Activated naive CD4-positive, alpha-beta T cell (primary cell): ENCODE measurements at places on chromosomes 1 and 21.

GRCh38 chr1:112358798-112359408 is 37.1 kb upstream of the CTTNBP2NL start:
- DNase-seq = no peak

DNA sequence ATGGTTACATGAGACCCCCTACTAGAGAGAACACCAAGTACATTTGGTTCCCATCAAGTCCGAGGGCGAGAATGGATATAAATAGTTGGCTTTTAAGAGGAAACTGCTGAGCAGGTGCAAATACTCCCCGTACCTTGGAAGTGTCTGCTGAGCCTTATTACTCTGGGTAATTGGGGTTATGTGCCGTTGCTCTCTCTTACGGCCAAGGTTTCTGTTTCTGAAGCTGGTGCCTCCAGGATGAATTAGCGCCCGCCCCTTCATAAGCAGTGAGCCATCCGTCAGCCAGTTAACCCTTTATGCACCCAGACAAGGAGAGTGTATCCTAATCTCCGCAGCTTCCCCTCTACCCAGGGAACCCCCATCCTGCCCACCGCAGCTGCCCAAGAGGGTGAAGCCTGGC is 90.4 kb upstream of the AJAP1 start:
- no peak for DNase-seq

- no peak for DNase-seq
Observed at GRCh38 chr1:43039228-43040055, 80.8 kb upstream of the SLC2A1 start.

DNA sequence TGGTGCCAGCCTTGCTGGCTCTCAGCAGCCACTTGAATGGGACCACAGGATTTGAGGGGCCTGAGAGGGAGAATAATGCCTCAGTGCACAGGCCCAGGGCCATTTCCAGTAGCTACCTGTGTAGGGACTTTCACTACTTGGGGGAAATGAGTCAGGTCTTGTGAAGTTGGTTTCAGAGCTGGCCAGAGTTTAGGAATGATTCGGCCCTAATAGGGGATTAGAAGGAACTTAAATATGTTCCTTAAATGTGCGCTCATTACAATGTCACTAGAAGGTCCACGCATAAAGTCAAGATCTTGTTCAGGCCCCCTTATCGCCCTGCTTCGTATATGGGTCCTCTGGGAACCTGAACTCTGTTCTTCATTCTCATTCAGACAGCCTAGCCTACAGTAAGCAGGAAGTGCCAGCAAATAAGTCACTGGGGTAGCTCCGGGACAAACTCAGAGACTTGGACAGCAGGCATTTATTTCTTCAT is 5.6 kb upstream of the AKR1A1 start:
- no peak for DNase-seq

DNA sequence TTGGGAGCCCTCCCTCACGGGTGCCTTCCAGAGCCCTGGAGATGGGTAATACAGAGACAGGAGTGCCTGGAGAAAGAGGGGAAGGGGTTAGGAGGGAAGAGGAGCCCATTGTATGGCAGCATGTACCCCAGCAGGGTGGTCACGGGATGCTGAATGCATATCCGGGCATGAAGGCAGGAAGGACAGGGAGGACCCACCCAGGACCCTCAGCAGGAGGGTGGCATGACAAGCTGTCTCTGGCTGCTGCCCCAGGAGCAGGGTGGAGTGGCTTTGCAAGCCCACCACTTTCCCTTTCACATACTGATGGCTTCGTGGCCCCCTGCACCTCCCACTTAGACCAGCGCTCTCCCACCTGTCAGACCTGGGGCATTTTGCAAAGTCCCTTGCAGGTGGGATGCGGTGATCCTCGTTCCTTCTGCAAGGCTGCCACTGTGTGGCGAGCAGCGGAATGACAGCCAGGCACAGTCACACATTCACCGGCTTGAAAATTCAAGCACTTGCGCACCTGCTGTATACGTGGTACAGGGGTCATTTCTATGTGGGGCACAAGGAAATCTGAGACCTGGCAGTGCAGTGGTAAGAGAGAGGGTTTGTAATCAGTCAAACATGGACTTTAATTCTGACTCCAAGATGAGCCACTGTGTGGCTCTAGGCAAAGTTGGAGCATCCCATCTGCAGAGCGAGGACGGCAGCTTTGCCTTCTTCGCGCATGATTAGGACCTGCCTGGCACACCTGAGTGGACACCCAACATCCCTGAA is 53.2 kb upstream of the TMEM51 start:
- DNase-seq = peak; percentile 8

GRCh38 chr21:14229399-14229798 is 13.4 kb downstream of the RBM11 start:
- DNase-seq = no peak

GRCh38 chr21:16608209-16608830 is 878.5 kb downstream of the USP25 start:
- DNase-seq = no peak

- no peak for DNase-seq
Observed at GRCh38 chr1:206591696-206592095, 20.6 kb downstream of the EIF2D start.

- no peak for DNase-seq
Observed at GRCh38 chr1:107276247-107276646, 135.4 kb downstream of the NTNG1 start.

DNA sequence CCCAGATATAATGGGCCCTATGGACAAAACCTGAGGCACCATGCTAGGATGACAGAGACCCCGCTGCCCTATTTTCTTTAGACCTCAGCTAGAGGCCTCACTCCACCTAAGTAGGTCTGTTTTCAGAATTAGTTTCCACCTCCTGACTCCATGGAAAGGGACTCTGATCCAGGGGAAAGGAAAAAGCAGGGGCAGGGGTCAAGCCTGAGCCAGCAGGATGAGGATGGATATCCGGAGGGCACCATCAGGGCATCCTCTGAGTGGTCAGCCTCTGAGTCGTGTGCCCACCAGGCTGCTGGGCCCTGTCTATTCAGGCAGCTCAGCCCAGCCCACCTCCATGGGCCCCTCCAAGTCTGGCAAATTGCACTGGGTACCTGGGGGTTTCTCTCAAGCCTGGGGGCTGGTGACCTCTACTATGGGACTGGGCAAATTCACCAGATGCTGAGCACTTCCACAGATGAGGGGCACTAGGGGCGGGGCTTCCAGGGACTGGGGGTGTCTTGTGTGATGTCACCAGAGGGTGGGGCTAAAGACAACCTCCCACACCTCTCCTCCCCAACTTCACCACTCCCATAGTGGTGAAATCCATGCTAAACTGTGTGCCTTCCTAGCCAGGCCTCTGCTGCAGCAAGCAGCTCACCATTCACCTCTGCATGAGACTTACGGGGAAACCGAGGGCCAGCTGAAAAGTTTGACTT is 5.5 kb downstream of the PAQR7 start:
- no peak for DNase-seq

DNA sequence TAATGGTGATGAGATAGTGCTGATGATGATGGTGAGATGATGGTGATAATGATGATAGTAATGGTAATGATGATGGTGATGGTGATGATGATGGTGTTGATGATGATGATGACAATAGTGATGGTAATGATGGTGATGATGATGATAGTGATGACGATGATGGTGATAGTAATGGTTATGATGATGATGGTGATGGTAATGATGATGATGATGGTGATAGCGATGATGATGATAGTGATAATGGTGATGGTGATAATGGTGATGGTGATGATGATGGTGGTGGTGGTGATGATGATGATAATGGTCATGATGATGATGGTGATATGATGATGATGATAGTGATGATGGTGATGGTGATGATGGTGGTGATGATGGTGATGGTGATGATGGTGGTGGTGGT is 384.6 kb downstream of the MATN1 start:
- DNase-seq = no peak

GRCh38 chr1:46749921-46750404 is 31.0 kb upstream of the EFCAB14 start:
- DNase-seq = no peak

DNA sequence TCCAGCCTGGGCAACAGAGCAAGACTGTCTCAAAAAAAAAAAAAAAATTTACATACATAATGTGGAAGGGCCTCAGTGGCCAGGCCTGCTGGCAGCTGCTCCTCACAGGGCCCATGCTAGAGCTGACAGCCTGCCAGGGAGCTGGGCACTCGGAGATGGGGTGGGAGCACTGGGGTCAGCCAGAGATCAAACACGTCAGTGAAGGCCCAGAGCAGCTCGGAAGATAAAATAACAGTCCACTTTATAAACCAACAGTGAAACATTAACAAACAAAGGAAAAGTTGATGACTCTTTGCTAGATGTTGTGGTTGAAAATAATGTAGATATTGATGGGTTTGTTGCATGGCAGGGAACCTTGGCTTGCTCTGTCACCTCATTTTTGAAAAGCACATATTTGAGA is 42.7 kb downstream of the ATP5PF start:
- no peak for DNase-seq

DNA sequence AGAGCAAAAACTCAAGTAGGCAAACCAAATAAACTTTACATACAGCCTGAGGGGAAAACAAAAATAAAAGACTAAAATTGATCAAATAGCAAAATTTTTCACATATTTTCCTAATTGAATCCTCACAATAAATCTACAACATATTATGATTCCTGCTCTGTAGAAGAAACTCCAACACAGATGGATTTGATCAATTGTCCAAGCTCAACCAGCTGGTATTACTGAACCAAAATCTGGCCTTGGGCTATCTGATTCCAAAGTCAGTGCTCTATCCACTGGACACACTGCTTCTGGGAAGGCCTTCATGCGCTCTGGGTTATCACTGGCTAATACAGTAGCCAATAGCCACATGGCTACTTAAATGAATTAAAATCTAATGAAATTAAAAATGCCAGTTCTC is 39.3 kb downstream of the PCNX2 start:
- no peak for DNase-seq

DNA sequence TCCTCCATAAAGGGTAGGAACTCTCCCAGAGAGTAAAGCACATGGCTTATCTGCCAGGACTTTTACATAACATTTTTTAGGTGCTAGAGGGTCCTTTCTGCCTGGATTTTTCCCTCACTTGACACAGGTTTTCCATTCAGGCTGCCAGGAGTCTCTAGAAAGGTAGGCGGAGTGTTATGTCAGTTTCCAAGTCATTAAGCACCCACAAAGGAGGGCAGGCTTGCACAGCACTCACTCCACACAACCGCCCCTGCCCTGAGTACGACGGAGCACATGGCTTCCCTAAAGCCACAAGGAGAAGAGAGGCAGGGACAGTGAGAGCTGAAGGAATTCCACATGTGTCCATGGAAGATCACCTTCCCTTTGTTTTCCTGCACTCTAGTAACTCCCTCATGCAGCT is 55.7 kb downstream of the CAPZB start:
- DNase-seq = no peak

GRCh38 chr1:4602462-4603294 is 51.7 kb upstream of the AJAP1 start:
- no peak for DNase-seq

DNA sequence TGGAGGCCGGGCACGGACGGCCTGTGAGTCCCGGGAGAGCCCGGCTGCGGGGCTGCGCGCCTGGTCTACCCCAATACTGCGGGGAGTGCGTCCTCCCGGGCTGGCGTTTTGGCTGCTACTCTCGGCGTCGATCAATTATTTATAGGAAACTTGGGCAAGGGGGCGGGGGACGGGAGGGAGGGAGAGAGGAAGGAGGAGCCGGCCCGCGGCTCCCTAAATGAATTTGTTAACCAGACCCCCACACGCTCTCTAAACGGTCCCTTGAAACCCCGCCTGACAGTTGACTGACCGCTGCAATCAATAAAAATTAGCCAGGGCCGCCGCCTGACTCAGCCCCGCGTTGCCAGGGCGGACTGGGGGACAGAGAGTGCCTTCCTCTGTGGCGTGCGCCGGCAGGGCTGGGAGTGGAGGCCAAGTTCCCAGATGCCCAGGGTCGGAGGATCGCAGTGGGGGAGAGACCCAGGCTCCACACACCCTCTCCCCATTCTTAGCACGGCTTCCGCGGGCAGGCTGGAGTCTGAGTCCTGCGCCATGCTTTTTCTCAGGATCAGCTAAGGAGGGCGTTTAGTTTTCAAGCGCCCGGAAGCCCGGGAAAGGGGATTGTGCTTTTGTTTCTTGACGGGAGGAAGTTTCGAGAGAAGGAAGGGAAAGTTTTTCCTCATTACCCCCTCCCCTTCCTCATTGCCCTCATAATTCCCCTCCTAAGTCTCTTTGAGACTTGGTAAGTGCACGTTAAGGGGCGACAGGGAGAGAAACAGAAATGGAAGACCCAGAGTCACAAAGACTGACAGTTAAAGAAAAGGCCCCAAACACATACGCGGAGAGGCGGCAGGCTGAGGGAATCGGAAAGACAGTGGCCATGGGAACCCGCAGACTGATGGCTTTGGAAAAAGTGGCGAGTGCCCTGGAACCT is 6.2 kb downstream of the PAX7 start:
- no peak for DNase-seq

- DNase-seq = no peak
Observed at GRCh38 chr1:21869620-21870121, 57.6 kb downstream of the LDLRAD2 start.

DNA sequence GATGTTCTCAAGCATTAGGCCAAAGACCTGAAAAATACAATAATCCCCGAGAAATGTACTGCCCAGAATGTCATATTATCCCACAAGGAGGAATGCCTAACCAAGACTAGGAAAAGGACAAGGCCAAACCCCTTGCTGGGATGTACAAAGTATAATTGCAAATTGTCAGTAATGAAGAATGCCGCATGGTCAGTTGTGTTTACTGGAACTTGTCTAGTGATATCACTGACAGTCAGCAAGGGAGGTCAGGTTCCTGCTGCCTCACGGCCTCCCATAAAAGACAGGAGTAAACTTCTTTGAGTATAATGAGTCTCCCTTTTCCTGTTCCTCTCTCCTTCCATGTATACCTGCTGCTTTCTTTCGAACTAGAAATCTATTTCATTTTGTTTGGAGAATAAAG is 222.8 kb downstream of the RHOU start:
- no peak for DNase-seq

DNA sequence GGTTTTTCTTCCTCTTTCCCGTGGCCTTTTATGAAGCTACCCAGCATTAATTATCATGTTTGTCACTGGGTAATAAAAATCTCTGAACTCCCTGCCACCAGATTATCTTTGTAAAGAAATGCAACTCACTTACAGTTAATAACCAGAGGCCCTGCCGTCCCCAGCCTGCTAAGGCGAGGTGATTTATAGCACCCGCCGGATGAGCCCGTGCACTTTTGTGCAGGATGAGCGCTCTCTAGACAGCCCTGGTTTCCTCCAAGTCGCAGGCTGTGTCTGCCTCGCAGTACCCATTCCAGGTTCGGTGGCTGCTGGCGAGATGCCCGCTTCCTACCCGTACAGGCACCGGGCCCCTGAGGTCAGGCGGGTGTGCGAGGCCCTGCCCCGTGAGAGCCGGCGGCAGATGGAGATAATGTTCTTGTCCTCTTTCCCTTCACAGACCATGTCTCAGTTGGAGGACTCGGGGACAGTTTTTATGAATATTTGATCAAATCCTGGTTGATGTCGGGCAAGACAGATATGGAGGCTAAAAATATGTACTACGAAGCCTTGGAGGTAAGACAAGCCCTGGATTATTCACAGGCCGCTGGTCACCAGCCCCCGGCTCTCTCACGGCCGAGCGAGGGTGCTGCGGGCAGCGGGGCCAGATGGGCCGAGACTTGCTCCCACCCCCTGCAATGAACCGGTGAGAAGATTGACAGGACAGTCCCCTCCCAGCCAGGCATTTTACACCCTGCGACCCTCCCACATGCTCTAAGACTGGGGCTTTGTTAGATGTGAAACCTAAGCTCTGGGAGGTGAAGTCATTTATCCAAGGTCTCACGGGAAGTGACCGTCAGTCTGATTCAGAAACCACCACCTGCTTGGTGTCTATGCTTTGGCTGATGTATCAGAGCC is 28.5 kb upstream of the SELENON start:
- peak; percentile 60 for DNase-seq

- no peak for DNase-seq
Observed at GRCh38 chr1:194194724-194195123, 1008.3 kb upstream of the B3GALT2 start.

GRCh38 chr1:192491804-192492554 is 83.6 kb upstream of the RGS1 start:
- no peak for DNase-seq
